HuH-7.5 (cell line): ENCODE measurements at places on chromosomes 2 and 18.

- no peak for DNase-seq
Measured at GRCh38 chr2:103232865-103233264, 471.0 kb downstream of the TMEM182 start.

DNA sequence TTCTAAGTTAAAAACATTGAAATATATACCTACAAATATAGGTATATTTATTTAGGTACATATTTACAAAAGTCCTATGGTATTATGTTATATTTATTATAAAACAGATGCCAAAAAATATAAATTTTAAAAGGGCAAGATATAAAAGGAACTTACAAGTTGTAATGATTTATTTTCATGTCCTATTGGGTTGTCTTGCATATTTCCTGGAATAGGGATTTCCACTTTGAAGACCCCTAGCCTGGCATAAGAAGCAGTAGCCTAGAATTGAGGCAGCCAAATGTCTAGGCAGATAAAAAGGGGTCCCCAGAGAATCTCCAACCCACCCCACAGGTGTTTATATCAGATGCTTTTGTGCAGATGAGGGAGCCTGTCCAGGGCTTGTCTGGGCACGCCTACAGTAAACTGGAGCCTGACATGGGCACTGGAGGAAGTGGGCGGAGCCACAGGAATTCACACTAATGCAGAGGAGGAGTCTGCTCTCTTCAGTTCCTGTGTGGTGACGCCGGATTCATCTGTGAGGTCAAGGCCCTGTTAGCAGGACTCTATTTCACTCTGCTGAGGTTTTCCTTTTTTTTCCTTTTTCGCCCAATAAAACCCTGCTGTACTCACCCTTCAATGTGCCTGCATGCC is 1088.9 kb upstream of the PIK3C3 start:
- DNase-seq: no peak

DNA sequence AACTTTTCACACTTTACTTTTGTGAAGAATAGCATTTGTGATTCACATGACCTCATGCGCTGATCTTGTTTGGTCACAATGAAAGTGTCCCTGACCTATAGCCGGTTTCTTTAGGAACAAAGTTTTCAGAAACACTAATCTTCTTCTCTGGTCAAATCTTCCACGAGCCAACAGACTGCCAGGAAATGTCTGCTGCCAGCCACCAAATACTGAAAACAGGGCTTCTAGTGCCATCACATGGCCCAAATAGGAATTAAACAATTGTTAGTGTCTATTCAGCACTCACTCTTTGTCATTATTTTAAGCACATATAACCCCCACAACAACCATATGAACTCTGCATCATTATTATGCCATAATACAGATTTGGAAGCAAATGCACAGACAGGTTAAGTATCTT is 286.5 kb upstream of the SYT4 start:
- DNase-seq: peak; percentile 1

GRCh38 chr18:27778925-27779324 is 398.0 kb downstream of the CDH2 start:
- DNase-seq: no peak

DNA sequence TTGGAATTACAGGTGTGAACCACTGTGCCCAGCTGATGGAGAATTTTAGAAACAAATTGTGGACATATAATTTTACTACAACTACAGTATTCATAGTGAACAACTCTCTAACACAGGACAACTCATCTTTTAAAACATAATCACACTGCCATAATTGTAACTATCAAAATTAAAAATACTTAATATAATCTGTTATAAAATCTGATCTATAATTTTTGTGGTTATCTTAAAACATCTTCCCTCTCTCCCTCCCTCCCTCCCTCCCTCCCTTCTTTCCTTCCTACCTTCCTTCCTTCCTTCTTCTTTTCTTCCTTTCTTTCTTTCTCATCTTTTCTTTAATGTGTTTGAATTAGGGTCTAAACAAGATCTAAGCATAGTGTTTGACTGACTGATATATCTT is 577.7 kb downstream of the CNTNAP5 start:
- DNase-seq: no peak

DNA sequence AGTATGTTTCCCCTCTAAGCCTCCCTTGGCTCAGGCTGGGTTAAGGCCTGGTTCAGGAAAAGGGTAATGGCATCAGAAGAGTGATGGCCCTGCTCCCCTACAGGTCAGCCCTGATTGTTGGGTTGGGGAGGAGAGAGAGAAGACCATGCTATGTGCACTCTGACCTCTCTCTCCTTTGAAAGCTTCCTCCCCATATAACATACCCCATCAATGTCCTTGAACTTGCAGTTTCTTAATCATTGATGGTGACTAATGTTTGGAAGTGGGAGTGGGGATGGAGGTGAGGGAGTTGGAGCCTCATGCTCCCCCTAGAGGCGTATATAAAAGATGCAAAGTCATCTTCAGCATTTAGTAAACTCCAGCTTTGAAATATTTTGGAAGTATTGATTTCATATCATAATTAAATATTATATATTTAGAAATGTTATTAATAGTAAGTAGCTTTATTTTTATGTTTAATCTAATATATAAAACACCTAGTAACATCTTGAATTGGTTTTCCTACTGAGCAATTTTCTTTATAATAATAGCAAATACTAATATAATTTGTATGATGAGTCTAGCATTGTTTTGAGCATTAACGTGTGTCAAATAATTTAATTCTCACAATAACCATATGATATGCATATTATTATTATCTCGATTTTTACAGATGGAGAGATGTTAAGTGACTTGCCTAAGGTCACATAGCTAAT is 8.8 kb downstream of the PLCL1 start:
- peak; percentile 31 for DNase-seq

DNA sequence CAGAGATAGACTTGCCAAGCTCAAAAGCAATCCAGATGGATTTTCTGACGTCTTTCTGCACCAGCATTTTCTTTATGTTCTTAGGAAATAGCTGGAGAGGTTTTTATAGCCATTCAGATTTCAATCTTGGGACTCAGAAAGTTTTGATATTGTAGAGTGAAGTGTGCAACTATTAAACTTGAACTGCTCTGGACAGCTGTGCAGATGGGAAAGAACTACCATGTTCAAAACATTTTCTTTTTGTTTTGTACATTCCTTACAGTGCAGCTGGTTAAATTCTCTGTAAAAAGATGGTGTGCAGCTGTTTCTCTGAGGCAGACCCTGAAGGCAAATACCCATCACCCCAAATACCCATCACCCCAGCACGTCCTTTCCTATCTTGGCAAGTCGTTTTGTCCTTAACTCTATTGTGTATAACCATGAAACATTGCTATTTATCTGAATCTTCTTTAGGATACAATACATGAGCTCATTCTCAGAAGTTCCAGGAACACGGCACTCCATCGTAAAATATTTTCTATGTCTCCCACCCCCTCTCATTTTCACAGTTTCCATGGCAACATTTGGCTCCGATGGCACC is 38.8 kb downstream of the AQP4 start:
- DNase-seq: no peak

DNA sequence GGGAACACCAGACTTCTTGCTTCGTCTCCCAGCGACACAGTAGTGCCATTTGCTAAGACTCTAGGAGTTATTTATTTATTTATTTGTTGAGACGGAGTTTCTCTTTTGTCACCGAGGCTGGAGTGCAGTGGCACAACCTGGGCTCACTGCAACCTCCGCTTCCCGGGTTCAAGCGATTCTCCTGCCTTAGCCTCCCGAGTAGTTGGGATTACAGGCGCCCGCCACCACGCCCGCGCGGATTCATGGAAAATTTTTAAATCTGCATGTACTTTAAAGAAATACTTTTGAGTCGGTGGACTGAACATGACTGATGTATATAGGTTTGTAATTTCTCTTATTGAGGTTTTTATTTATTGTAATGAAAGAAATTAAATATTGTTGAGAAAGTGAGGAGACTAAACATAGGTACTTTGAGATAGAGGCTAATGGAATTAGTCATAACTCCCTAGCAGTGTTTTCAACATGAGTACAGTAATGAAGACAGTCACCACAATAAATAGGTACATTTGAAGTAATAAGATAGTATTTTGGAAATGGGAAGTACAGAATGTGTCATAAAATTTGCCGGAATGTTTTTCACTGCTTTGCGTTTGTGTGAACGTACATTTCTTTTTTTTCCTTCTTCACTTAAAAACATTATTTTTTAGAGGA is 983 bp downstream of the MTX2 start:
- no peak for DNase-seq

DNA sequence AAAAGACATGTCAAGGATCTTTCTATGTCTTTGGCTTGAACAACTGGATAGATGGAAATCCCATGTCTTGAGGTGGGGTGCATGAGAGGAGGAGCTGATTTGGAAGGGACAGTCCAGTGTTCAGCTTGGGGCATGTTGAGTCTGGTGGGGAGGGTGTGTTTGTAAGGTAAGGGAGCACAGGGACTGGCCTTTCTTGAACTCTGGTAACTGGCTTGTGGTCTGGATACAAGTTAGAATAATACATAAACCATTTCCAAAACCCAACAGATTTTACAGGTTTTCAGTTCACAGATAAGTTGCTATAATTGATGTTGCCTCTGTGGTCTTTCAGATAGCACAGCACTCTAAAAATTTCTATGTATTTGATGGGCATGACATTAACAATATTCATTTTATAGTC is 24.2 kb downstream of the RHBDD1 start:
- no peak for DNase-seq

- DNase-seq: no peak
Measured at GRCh38 chr2:217393585-217394032, 533.7 kb upstream of the TNP1 start.

DNA sequence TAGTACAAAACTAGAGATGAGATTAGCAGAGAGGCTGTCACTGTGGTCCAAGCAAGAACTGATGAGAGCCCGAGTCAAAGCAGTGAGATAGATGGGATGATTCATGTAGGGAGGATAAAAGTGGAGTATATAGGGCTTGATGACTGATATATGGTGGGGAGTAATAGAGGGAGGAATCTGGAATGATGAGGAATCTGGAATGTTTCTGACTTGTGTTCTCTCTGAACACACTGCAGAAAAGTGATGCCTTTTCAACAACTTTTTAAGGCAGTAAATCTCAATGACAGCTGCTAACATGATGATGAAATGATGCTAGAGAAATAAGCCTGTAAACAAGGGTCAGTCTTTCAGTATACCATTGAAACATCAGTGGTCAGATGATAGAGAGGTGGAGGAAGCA is 143.5 kb upstream of the SP5 start:
- no peak for DNase-seq

- no peak for DNase-seq
Measured at GRCh38 chr18:13566941-13567746, 159.2 kb downstream of the FAM210A start.

GRCh38 chr18:62325806-62326645 is 916 bp downstream of the TNFRSF11A start:
- DNase-seq: peak; percentile 23

DNA sequence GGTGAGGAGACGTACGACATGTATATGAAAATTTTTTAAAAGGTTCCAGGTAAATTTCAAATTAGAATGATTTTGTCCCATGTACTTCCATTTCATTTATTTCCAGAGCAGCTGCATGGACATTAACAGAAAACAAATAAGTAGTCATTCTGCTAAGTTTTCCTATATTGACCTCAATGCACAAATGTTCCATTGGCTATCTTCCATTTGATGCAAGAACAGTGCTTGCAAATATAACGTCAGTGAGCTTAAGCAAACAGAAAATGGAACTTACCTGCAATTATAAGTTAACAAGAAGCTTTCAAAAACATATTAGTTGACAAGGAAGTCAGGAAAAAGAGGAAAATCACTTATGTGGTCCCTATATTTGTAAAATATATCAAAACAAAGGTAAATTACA is 16.6 kb downstream of the PAIP2B start:
- DNase-seq: no peak

GRCh38 chr18:42373584-42373983 is 418.6 kb downstream of the PIK3C3 start:
- no peak for DNase-seq

DNA sequence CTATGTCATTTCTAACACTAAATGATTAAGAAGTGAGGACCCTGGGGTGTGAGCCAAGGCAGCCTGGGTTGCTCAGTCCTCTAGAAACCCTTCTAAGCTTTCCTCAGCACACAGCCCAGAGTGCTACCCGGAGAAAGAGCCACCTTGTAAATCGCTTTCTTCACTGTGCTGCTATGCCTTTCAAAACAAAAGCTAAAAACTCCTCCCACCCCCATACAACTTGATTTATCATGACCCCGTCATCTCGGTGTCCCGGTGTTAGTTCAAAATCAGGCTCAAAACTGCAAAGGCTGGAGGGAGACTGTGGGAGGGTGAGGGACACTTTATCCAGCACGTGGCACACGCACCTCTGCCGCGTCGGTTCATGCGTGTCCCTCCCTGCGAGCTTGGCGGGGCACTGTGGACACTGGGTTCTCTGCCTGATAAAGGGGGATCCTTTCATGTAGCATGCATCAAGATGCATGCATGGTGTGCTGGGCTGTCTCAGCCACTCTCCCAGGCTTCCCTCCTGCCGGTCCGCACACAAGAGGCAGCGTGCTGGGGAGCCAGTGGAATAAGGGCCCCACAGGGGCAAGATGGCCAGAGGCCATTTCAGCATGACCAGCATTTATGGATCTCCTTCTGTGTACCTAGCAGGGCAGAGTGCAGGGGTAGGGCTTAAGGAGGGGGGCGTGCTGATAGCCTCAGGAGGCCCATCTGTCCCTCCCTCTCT is 170.4 kb downstream of the SMAD7 start:
- no peak for DNase-seq

DNA sequence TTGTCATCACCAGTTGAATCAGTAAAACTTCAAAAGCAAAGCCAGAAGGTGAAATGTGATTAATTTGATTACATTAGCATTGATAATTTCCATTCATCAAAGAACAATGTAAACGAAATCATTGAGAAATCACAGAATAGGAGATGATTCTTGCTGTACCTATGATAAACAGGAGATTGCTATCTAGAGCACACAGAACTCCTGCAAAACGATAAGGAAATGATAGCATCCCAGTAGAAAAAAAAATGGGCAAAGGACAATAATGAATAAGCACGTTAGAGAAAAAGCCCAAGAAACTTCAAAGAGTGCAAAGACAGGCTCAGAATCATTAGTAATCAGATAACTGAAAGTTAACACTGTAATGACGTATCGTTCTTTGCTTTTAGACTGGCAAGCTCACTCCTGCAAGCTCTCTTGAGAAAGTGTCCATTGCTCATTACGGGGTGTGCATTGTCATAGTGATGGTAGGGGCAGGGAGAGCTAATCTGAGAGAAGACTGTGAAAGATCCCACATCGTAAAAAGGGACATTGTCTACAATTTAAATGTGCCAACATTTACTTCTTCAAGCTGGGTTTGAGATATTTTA is 143.6 kb downstream of the SPP2 start:
- no peak for DNase-seq

DNA sequence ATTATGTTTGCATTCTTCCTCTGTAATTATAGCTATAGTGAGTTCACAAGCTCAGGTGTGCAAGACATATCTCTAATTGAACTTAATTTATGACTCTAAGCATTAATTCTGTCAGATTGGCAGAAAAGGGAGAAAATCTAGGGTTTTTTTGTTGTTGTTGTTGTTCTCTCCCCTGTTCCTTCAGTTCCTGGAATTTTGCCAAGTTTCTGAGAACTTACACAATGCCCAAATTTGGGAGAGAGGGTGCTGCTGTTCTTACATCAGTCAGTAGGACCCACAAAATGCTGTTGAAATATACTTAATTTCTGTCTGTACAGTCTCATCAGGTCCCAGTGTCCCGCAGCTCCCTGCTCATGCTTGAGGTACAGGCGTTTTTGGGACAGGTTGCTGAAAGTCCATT is 221.8 kb upstream of the RBMS1 start:
- DNase-seq: no peak
